Germinal center (tissue), 1 donor: ENCODE measurements at places on chromosomes 11 and 22.

GRCh38 chr22:19396934-19397733 lies 34.4 kb downstream of the HIRA start:
- DNase-seq: no peak

DNA sequence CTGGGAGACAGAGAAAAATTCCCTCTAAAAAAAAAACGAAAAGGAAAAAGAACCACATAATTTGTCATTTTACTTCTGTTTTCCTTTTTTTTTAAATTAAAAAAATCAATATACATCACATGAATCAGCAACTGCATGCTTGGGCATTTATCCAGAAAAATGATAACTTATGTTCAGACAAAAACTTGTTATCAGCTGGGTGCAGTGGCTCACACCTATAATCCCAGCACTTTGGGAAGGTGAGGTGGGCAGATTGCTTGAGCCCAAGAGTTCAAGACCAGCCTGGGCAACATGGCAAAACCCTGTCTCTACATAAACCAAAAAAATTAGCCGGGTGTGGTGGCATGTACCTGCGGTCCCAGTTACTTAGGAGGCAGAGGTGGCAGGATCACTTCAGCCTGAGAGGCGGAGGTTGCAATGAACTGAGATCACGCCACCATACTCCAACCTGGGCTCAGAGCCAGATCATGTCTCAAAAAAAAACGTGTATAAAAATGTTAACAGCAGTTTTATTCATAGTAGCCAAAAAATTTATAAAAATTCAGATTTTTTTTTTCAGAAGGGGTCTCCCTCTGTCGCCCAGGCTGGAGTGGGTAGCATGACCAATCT lies 28.5 kb downstream of the AMBRA1 start:
- DNase-seq: no peak

DNA sequence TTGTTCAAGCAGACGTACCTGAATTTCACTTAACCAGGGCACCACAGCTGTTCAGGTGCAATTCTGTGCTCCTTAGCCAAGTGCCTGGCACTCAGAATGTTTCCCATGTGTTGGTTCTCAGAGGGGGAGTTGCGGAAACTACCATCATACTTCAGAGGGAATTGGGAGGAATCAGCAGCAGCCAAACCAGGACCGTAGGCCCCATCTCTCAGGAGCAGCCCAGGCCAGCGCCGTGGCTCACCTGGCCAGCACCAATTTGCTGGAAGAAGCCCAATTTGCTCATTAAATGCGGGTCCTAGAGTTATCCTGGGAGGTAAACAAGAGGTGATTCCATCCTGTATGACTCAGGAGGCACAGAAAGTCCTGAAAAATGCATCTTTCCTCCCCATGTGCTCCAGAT lies 435.4 kb downstream of the BRD1 start:
- DNase-seq: no peak

DNA sequence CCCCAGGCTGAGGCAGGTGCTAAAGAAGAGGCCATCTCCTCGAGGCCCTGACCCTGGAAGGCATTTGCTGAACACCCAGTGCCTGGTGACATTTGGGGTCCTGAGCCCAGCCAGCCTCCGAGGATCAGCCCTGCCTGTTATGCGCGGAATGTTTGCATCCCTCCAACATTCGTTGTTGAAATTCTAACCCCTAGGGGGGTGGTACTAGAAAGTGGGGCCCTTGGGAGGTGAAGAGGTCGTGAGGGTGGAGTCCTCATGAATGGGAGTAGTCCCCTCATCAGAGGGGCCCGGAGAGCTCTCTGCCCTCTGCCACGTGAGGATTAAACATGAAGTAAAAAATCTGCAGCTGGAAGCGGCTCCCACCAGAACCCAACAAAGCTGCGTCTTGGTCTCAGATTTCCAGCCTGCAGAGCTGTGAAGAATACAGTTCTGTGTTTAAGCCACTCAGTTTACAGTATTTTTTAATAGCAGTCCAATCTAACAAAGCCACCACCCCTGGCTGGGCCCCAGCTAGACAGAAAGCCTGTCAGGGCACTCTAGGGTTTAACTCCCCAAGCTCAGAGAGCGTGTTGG lies 35.3 kb upstream of the SEPTIN5 start:
- no peak for DNase-seq
